ENCODE measurements at places on chromosomes 1 and 21.

GRCh38 chr1:13570924-13571323 lies 12.7 kb upstream of the PDPN start:
- DNase-seq, result no peak

DNA sequence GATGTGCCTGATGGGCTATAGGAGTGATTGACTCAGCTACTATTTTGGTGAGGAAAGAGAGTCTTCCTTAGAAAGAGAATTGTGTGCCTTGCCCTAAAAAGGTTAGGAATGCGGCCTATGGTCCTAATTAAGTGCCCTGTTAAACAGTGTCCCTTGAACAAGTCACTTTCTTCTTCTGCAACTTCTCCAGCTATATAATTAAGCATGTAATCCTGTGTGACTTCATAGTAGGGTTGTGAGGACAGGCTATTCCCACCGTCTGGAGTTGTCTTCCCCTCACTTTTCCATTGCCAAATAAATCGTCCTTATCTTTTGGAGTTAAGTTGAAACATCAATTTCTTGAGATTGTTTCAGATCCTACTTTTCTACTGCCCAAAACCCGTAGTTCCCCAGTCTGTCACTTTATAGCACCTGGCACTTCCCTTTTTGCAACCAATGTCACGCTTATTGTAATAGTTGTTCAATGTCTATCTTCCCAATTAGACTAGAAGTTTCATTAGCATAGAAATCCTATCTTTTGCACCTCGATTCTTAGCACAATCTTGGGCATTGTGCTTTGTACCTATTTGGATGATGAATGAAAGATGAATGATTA lies 27.6 kb upstream of the SLC16A1 start:
- no peak for DNase-seq

DNA sequence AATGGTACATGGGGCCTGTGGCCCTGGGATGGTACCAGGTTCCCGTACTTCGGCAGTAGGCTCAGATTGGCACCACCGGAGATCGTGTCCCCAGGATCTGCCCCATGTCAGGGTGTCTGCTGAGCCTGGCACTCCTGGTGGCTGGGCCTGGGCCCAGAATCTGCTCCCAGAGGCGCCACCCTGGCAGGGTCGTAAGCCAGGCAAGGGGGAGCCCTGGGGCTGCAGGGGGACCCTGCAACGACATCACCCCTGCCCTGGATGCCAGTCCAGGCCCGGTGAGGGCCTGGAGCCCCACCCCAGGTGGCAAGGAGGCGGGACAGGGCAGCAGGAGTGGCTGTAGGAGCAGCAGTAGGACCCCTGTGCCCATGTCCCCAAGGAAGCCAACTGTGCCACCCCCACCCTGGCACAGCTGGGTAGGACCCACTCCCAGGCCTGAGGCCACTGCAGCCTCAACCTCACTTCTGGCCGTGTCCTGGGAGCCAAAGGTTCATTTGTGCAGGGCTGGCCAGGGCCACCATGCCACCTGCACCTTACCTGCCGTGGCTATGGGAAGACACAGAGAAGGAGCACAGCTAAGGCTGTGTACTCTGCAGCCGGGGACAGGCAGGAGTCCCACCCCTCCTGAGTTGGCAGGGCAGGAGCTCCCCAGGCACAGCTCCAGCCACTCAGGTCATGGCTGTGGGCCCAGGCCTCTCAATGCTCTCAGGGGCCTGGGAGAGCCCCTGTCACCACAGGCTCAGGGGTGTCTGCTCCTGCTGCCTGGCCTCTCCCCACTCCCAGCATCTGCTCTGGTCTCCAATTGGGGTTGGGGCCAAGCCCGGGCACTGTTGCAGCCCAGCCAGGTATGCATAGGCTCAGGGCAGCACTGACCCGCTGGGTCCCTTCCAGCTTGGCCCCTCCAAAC lies 141.7 kb downstream of the EIF4G3 start:
- DNase-seq, result no peak

DNA sequence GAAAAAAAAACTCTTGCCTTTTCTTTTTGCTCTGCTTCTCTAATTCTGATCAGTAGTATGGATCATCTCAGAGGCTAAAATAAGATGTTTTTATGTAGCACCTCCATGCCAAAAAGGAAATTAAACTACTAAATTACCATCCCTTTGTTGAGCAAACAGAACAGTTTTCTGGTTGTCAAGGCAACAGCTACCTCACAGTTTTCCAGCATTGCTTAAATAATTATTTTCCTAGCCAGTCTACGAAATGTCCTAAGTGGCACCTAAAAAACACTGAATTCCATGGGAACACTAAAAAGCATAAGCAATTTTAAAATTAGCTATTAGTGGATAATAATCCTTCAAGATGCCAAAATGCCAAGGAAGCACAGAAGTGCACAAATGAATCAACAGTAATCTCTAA lies 61.7 kb downstream of the ARID4B start:
- DNase-seq, result no peak
